Stimulated activated CD8-positive, alpha-beta memory T cell treated with anti-CD3 and anti-CD28 coated beads, Interleukin-15, amount 100 ng/mL, for 48 hours (primary cell): ENCODE measurements at places on chromosomes 12 and 14.

GRCh38 chr12:116708826-116709756 lies 28.8 kb downstream of the SPRING1 start:
- no peak for DNase-seq

DNA sequence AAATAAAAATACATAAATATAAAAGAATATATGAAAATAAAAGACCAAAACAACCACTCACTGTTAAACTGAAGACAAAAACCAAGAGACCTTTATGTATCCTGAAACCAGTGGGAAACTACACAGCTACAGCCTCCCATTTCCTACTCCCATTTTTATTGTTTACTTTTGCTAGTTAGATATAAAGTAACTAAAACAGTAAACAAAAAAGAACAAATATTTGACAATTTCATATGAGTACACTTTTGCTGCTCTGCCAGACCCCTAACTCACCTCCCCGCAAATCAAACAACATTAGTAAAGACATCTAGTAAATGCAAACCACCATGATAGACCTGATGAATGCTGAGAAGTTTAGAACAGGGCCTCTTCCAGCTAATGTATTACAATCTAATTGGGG lies 97.1 kb downstream of the BCL2L14 start:
- DNase-seq, result no peak

DNA sequence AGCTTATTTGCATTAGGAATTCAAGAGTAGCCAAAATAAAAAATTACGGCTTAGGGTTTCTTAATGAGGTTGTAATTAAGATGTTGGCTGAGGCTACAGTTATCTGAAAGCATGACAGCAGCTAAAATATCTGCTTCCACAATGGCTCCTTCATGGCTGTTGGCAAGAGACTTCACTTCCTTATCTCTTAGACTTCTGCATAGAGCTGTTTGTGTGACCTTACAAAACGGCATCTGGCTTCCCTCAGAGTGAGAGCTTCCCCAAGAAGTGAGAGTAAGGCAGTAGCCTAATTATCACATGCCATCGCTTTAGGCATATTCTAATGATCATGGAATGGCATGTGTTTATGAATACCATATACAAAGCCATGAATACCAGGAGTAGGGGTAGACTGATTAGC lies 57.6 kb downstream of the CCDC59 start:
- DNase-seq, result no peak

DNA sequence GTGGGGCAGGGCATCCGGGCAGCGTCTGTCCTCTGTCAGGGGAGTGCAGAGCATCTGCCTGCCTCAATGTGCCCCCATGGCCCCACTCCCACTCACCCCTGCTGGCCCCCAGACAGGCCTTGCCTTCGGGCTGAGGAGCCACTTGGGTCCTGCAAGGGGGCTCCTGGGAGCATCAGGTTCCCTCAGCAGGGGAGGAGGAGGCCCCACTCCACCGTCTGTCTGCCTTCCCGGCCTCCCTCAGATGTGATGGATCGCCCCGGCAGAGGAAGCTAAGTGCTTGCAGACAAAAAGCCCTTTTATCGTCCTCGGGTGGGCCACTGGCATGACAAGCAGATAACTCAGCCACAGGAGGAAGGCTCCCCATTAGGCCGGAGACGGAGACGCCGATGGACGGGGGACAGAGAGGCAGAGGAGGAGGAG lies 35.1 kb downstream of the NCOR2 start:
- DNase-seq, result no peak

GRCh38 chr14:52021957-52022600 lies 32.7 kb downstream of the RTRAF start:
- DNase-seq, result no peak

- no peak for DNase-seq
These were observed 10.6 kb downstream of the TRHDE start for GRCh38 chr12:72282721-72283120.

DNA sequence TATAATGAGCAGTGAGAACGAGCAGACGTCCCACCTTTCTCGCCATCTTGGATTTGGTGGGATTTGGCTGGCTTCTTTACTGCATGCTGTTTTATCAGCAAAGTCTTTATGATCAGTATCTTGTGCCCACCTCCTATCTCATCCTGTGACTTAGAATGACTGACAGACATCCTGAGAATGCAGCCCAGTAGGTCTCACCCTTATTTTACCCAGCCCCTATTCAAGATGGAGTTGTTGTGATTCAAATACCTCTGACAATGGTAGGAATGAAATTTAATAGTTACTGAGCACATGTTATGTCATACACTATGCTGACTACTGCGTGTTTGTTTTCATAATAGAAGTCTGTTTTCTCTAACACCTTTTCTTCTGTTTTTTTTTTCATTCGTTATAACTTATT lies 1.9 kb downstream of the TMTC3 start:
- DNase-seq, result no peak

- no peak for DNase-seq
These were observed 484 bp downstream of the MIS18BP1 start for GRCh38 chr14:45252366-45253069.

DNA sequence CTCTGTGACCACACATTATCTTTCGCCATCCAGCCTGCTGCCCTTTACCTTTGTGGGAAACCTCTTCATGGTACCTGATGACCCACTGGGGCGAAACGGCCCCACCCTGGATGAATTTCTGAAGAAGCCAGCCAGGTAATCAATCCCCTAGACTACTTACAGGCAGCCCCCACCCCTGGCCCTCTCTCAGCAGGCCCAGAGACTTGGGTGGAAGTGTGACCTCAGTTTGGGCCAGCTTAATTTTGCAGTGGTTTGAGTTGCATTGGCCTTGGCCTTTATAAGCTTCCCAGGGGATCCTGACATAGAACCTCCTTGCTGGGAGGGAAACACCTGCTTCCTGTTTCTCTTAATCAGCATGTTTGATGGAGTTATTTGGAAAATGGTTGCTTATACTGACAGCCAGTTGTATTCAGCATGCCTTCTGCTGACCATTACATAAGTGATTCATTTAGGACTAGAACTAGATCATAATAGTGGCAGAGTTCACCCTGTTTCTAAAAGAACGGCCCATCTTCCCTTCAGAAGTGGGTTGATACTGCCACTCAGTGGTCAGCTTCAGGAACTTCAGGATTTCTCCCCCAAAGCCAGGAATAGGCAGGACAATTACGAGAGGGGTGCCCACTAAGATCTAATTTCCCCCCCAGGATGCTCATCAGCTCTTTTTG lies 6.1 kb downstream of the SDR39U1 start:
- DNase-seq, result no peak

DNA sequence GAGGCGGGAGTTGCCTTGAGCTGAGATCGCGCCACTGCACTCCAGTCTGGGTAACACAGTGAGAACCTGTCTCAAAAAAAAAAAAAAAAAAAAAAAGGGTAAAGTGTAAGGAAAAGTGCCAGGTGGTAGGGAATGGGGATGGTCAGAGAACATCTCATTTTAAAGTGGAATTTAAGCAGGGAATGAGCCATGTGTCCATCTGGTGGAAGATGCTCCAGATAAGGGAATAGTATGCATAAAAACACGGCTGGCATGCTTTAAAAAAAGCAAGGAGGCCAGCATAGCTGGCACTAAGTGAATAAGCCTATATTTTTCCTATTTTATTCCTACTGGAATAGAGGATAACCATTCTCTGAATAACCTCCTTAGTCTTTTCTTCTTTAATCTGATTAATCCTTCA lies 33.7 kb downstream of the FAM186A start:
- DNase-seq, result no peak

DNA sequence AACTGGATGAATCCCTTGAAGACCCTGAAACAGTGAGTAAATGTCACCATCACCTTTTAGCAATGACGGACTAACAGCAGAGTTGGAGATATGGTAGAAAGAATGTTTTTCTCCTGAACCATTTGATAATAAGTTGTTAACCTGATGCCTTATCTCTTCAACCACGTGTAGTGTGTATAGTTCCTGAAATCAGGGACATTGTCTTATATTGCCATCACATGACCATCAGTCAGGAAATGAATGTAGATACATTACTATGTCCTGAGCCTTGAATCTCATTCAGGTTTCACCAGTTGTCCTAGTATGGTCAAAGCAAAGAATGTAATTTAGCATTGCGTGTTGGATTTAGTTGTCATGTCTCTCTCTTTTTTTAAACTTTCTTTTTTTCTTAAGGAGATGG lies 15.7 kb downstream of the ATP6V0A2 start:
- no peak for DNase-seq

DNA sequence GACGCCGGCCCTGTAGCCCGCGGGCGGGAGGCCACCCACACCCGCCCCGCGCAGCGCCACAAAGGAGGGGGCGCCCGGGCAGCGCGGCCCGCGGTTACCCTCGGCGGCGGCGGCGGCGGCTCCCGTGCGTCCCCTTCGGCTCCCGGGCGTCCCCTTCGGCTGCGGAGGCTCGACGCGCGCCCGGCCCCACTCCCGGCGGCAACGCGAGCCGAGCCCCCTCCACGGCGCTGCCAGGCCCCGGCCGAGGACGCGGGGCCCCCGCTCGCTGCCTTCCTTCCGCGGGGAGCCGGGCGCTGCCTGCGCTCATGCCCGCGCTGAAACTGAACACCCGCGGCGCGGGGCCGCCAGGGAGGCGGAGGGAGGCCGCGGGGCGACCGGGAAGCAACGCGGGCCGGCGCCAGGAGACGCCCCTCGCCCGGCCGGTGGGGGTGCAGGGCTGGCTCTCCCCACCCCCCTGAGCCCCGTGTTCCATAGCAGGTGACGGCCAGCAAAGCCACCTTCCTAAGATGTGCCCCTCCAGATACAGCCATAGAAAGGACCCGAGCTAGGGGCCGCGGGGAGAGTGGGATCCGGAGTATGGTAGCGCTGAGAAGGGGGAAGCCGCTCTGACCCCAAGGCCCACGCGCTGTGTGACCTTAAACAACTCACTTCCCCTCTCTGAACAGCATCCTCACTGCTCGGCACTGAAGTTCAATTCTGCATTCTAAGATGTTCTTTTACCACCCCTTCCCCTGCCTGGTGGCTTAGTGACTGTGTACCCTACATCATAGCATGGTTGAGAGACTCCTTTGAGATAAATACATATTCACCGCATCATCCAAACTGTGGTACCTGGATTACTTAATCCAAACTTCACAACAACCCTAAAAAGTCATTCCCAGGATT lies 42.8 kb downstream of the KDM2B start:
- no peak for DNase-seq
